ENCODE measurements at places on chromosomes 3 and 15.
A peak's percentile ranks its signal among the peaks of the same experiment; 100 is the strongest.

GRCh38 chr3:31405515-31405914, 127.2 kb upstream of the STT3B start:
- DNase-seq, result no peak

GRCh38 chr15:40466426-40467260, 4.1 kb upstream of the CHST14 start:
- no peak for DNase-seq

GRCh38 chr15:42549032-42549491, 424 bp downstream of the HAUS2 start:
- DNase-seq, result peak; percentile 17

GRCh38 chr3:64098670-64099069, 75.4 kb upstream of the PSMD6 start:
- DNase-seq, result no peak

GRCh38 chr3:7309641-7310102, 448.8 kb downstream of the GRM7 start:
- DNase-seq, result no peak

DNA sequence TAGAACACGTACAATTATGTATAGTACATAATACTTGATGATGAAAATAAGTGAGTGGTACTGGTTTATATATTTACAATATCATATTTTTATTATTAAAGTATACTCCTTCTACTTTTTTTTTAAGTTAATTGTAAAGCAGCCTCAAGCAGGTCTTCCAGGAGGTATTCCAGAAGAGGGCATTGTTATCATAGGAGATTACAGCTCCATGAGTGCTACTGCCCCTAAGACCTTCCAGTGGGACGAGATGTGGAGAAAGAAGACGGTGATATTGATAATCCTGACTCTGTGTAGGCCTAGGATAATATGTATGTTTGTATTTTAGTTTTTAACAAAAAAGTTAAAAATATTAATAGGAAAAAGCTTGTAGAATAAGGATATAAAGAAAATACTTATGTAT, 40.3 kb upstream of the SCN5A start:
- DNase-seq, result no peak

DNA sequence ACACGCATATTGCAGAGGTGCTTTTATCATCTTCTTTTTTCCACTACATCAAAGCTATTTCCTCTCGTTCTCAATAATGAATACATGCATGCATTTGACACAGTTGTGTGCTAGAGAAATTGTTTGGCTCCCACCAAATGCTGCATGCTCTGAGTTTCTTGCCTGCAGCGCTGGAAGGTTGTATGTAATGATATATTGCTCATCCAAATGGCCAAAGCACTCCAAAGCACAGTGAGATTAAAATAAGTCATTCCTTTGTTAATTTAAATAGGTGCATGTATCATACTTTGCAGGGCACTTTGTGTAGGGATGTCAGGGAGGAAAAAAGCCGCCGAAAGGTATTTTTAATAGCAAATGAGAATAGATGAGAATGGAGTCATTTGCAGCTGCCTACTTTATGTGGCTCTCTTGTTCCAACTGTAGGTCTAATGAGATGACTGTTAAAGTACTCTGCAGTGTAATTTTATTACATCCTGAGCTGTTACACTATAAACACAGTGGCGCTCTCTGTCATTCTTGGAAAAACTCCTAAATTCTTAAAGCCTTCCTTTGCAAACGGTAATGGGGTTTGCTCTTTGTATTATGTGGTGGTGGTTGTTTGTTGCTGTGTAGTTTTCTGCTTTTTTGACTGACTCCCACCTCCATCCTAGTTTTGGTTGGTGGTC, 56.9 kb upstream of the SKOR1 start:
- DNase-seq, result no peak
